ENCODE measurements at places on chromosomes 13 and 19.

GRCh38 chr19:42402376-42403116 lies 12.4 kb upstream of the CNFN start:
- no peak for DNase-seq

DNA sequence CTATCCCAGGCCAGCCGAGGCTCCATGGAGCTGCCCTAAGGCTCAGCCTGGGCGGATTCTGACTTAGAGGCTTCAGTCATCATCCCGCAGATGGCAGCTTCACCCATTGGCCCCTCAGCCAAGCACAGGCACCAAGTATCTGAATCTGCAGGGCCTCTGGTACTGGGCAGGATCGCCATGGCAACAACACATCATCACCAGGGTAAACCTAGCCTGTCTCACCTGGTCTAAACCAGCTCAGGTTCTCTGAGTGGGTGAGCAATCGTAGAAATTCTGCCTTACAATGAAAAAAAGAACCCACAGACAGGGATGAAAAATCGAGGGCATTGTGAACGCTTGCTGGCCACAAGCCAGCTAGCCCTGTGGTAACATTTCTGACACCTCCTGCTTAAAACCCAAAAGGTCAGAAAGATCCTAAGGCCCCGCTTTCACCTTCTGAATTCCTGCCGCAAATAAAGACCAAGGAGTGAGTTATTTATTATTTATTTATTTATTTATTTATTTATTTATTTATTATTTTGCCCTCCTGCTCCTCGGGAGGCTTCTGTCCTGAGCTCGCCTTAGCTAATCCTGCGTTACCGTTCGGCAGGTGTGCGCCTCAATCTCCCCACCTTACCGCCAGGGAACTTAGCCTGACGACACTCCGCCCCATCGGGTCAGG lies 12.0 kb upstream of the CEACAM21 start:
- no peak for DNase-seq

DNA sequence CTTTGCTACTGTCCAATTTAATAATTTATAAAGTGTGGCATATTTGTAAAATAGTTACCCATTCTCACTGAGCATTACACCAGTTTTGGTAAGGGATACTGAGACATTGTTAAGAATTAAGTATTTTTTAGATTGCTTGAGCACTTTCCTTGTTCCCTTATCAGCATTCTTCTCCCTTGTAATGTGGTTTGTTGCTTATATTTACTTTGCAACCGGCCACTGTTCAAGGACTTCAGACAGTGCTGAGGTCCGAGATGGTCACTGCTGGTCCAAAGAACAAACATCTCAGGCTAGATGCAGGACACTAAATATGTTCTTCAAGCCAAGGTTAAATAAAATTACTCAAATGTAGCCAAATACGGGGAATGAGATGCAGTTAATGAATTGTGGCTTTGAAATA lies 161.4 kb downstream of the TM9SF2 start:
- no peak for DNase-seq

DNA sequence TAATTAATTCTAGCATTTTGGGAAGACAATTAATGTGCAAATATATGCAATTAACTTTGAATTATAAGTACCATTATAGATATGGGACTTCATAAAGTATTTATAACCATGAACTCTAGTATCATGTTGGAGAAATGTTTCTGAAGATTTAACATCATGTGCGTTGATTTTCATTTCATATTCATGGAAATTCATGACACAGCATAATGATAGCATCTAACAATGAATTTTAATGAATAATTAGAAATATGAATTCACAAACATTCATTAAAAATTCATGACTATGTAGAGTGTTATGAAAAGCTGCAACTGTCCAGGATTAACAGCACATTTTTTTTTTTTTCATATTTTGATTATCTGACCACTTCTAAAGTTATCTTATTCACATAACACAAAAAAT lies 70.1 kb upstream of the KLHL1 start:
- DNase-seq = no peak

All from NCI-H774 (cell line).